HFFc6 (cell line): ENCODE measurements at places on chromosomes 7 and 10. TPM values are rescaled to one million over a fixed set of nuclear protein-coding genes. Genes with fewer than 3 reads are reported as not detected.
A peak's percentile ranks its signal among the peaks of the same experiment; 100 is the strongest.

DNA sequence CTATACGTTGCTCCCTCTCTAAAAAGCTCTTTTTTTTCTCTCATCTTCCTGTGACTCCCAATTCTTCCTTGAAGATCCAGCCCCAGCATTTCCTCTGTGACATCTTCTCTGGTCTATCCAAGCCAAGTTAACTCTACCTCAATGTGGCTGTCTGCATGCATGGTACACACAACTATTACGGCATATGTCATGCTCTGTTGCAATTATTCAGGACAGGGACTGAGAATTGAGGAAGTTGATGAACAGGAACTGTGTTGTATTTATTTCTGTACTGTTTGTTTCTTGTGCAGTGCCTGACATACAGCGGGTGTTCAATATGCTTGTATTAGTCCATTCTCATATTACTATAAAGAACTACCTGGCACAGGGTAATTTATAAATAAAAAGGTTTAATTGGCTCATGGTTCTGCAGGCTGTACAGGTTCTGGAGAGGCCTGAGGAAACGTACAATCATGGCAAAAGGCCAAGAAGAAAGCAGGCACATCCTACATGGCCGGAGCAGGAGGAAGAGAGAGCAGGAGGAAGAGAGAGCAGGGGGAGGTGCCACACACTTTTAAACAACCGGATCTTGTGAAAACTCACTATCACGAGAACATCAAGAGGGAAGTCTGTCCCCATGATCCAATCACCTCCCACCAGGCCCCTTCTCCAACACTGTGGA, 6.3 kb downstream of the TRPV5 start:
- H3K36me3 ChIP-seq: no peaks in the 10 kb centered on the region
- DNase-seq: no peak
- H3K27me3 ChIP-seq: peaks cover 12% of the 10 kb centered on the region; the same call in 1 of the 2 replicates
- no peak overlapping the region for H3K27ac ChIP-seq
- H3K4me3 ChIP-seq: no peak overlapping the region
- no peaks in the 10 kb centered on the region for H3K4me1 ChIP-seq

- H3K4me3 ChIP-seq: peak overlapping the region; percentile 56
- H3K4me1 ChIP-seq: peaks cover 16% of the 10 kb centered on the region
- H3K36me3 ChIP-seq: no peaks in the 10 kb centered on the region
Observed at GRCh38 chr7:19268737-19269136, 123.5 kb upstream of the FERD3L start.

DNA sequence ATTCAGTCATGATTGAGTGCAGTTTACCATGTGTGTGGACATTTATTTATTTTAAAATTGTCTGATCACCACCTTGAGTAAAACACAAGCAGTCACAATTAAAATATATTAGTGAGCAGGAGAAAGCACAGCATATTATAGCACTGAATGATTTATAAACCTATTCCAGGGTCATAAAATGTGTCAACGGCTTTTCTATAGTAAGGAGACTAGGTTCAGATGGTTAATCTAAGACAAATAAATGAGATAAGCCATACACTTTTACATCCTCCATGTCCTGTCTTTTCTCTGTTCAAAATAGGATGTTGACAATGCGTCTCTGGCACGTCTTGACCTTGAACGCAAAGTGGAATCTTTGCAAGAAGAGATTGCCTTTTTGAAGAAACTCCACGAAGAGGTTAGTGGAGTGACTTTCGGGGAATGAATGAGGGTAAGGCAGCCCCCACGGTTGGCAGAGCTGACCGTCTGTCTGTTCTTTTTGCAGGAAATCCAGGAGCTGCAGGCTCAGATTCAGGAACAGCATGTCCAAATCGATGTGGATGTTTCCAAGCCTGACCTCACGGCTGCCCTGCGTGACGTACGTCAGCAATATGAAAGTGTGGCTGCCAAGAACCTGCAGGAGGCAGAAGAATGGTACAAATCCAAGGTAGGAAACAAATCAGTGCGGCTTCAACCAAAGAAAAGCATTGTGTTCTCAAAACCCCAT, 5.4 kb downstream of the VIM start:
- peak; percentile 54 for DNase-seq
- H3K4me1 ChIP-seq: peaks cover 68% of the 10 kb centered on the region
- peaks cover 90% of the 10 kb centered on the region for H3K27me3 ChIP-seq
- H3K4me3 ChIP-seq: peak overlapping the region; percentile 100
- H3K36me3 ChIP-seq: peaks cover 79% of the 10 kb centered on the region

Gene PVRIG
- 0.87 TPM in 1 of 3 replicates, not detected in the others for total RNA-seq

Gene PRKG1
- total RNA-seq: 7.9 to 10.1 TPM (median 10.1 TPM) in 3 replicates
